Heart right ventricle (tissue), 16 donors: ENCODE measurements at places on chromosomes 3 and 15. TPM values are rescaled to one million over a fixed set of nuclear protein-coding genes. Genes with fewer than 3 reads are reported as not detected.

The C3orf20 gene
- total RNA-seq = not detected

The GNAT1 gene
- total RNA-seq = not detected

The TUSC7 gene
- not detected for total RNA-seq

The HACD3 gene
- total RNA-seq = 7.9 TPM

The CHRNA3 gene
- total RNA-seq = 9.2 TPM

DNA sequence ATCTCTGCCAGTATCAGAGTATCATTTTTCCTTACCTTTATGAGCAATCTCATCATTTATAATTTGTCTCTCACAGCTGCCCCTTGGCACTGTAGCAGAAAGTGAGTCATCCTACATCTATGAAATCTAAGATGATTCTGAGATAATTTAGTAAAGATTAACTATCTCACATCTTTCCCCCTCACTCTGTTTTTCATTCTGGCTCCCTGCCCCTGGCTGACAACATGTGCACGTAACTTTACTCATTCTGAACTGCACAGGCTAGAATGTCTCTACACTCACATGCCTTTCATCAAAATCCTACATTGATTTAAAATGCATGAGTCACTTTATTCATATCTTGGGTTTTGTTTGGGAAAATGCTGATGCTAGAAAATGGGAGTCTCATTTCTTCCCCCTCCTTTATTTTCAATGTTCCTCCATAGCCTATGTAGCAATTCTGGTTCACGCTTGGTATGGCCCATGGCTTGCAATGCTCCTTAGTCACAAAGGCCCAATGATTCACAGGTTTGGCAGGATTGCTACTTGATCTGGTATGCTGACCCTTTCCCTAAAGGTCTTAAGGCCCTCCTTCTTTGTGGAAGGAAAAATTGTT, 838.5 kb downstream of the TUSC7 start:
- no peak for DNase-seq

- no peak for DNase-seq
These were observed 63.5 kb downstream of the CTDSPL start for GRCh38 chr3:37925157-37925556.

DNA sequence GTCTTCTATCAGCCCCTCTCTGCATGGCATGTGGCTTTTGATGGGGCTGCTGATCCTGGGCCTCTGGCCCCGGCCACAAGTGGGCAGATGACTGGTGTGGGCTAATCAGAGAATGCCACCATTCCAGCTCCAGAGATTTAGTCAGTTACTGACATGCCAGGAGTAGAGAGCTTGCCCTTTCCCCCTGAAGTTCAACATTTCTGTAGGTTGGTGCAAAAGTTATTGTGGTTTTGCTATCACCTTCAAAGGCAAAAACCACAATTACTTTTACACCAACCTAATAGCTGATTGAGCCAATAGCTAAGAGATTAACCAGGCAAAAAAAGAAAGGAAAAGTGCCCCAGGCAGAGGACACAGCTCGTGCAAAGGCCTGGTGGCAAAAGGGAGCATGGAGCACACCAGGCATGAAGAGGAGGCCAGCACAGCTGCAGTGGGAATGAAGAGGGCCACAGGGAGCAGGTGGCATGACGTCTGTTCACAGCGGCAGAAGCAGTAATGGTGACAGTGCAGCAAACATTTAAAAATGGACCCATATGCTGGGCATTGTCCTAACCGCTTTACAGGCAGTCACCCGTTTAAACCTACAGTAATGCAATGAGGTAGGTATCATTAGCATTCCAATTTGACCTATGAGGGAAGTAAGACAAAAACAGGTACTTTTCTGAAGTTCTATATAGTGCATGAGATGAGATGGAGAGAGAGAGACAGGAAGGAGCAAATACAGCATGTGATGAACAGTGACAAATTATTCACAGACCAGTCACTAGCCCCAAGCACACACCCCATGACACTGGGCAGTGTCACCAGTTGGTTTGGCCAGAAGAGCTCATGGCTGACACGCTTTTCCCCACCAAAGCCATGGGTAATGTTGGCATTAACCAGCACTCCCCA, 373.0 kb upstream of the PROK2 start:
- DNase-seq = no peak

GRCh38 chr3:139454346-139454745, 22.0 kb downstream of the RBP2 start:
- DNase-seq = no peak

DNA sequence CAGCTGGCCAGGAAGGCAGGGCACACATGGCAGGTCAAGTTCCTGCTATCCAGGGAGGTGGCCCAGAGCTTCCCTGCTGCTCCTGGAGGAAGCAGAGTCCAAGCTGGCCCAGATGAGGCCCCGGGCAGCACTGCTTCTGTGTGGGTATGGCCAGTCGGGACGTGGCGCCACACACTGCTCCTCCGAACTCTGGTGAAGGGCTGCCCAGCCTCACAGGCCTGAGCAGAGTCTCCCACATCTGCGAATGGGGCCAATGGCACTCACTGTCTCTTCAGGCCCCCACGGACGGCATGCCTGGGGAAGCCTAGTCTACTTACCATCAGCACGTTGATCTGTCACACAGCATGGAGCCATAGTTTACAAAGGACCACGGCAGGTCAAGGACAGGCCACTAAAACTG, 2.5 kb upstream of the PLA2G4F start:
- no peak for DNase-seq

DNA sequence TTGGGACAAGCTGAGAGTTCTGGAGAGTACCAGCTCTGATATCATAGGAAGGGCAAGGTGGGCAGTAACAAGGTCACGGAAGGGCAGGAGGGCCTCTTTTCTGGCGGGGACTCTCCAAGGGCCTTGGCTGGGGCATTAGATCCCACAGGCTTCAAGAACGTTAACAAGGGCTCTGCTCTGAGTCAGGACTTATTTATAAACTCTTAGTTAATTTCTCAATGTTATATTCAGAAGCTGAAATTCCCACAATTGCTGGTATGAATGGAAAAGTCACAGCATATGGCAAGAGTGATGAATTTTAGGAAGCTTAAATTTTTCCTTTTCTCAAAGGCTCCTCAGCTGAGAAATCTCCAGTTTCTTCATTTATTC, 320.2 kb upstream of the TBC1D5 start:
- no peak for DNase-seq

GRCh38 chr3:12316253-12316652, 27.4 kb downstream of the PPARG start:
- DNase-seq = no peak

DNA sequence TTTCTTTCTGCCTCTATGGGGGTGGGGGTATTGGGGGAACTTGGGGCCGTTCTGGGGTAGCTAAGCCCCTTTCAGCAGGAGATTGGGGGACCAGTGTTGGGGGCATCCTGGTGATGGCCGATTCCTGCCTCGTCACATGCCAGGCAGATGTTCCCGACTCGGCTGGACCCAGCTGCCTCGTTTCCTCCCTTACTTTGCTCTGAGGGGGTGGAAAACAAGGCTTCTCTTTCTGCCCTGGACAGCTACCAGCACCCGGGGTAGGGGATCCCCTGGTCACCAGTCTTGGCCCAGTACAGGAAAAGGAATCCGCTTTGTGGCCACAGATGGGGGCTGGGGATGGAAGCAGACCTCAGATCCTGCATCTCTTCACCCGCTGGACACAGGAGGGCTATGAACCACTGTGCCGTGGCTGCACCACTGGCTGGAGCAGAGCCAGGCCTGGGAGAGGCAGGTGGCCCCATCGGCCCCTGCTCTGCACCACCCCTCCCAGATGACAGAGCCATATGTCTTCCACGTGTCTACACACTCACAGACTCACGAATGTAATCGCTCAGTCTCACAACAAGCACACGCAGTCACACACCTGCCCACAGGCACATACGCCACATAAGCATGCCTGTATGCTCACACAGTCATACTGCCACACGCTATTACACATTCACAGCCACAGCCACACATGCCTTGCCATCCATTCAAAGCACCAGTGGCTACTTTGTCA, 12.4 kb downstream of the SNX33 start:
- no peak for DNase-seq

DNA sequence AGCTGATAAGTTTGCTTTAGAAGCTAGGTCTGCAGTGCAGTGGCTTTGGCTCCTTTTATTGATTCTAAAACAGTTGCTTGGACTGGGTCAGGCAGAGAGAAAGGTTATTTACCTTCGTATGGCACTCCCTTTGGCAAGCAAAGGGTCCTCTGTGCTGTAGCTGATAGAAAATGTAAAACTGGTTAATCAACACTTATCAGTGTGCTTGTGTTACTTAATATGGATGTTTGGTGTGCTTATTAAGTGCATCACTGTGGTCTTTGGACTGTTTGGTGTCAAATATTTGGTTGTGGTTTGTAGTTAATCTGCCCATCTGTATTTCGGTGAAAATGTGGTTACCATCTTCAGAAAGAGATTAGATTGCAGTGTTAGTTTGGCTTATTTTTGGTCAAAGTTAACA, 16.0 kb downstream of the UBE2E2 start:
- DNase-seq = no peak

DNA sequence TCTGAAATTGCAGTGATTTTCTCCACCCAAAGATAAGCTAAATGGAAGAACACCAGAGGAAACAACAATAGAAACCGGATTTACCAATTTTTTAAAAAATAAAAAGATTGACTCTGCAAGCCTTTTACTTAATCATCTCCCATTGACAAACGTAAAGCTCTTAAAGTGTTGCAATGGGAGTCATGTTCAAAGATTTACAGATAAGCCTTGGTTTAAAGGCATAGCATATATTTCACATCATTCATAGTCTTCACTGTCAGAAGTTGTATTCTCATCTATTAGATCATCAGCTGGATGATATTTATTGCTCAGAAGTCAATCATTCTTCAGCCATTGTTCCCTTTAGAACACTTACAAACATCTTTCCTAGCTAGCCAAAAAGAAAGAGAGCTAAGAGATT, 397.6 kb downstream of the GBE1 start:
- no peak for DNase-seq

DNA sequence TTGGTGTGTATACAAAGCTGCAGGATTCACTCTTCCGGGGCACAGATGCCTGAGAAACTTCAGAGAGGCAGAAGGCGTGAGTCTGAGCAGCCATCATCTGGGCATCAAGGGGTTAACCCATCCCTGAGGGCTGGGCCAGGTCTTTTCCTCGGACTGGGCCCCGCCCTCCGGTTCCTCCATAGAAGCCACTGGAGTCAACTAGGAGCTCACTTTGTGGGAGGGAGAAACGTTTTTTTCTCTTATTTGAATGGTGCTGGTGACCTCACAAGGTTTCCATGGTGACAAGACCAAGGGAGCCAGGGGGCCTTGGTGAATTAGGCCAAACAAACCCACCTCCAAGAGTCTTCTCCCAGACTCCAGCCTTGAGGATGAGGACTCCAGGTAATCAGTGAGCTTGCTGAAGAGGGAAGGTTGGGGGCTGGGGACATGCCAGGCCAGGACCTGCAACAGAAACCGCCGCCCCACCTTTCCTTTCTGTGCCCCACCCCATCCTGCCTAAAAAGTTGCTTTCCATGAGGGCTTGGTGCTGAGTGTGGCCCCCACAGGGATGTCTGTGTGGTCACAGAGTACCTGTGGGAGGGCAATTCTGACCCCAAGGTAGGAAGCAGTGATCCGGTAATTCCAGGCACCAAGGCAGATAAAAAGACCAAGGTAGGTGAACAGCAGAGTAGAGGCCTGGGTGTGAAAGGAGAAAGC, 14.8 kb upstream of the INSYN1 start:
- no peak for DNase-seq

GRCh38 chr15:77497110-77497737, 76.5 kb downstream of the HMG20A start:
- DNase-seq = peak; percentile 85

DNA sequence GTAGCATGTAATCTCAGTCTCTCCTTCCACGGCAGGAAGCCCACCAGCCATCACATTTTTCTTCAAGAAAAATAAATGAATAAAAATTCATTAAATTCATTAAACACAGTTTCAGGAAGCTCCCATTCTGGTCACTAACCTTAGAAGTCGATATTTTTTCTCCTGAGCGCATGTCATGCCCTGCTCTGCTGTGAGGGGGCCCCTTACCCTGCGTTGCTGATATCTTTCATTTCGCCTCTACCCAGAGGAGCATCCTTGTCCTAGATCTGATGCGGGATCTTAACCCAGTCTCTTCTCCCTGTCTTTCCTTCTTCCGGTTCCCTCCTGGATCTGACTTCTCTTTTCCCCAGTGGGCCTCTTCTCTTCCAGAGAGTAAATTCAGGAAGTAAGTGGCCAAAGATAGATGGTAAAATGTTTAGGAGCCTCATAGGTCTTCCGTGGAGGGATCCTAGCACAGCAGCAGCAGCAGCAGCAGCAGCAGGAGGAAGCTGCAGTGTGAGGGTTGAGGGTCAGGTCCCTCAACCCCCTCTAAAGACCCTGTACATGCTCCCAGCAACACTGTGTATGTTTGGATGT, 1.4 kb upstream of the ILDR1 start:
- DNase-seq = no peak

- DNase-seq = no peak
These were observed 244.8 kb downstream of the EPHA6 start for GRCh38 chr3:97059168-97059567.

DNA sequence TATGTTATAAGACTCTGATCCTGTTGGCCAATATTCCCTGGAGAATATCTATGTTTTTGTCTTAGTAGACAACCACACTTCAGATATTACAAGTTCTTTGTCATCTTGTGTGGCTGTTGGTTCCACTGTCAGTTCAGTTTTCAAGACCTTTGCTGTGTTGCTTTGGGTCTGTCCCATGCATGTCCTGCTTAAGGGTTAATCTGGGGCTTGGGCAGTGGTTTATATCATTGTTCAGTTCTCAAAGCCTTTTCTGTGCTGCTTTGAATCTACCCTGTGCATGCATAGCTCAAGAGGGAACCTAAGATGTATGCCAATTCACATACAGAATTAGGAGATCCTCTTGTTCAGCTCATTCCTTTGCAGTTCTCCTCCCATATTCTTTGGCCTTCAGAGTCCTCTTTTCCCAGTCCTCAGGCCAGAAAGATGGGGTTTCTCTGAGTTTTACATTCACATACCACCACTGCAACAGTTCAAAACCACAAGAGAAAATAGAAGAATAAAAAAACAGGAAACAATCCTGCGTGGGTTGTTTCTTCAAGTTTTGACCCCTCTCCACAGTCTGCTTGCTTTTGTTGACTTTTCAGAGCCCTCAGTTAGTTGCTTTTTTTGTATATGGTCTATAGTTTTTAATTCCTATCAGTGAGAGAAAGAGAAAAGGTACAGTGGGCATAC, 21.6 kb downstream of the BUB1B start:
- no peak for DNase-seq
